Tibial nerve (tissue), 4 donors: ENCODE measurements at places on chromosomes 3 and 15.

DNA sequence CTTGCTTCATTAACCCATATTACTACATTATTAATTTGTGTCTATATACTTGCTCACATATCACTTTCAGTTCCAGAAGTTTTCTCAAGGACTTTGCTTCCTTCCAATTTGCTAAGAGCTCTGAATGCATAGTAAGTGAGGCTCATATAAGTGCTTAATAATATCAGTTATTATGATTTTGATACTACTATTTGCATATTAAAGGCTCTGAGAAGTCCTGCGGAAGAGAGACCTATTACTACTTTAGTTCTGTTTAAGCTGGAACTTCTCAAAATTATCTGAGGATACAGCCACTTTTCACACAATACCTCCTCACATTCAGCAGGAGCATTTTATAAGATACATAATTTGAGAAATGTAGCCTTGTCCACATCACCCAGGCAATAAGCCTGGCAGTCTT lies 81.6 kb downstream of the GJD2 start:
- DNase-seq, result no peak

GRCh38 chr3:148315756-148316155 lies 381.9 kb upstream of the AGTR1 start:
- DNase-seq, result no peak

DNA sequence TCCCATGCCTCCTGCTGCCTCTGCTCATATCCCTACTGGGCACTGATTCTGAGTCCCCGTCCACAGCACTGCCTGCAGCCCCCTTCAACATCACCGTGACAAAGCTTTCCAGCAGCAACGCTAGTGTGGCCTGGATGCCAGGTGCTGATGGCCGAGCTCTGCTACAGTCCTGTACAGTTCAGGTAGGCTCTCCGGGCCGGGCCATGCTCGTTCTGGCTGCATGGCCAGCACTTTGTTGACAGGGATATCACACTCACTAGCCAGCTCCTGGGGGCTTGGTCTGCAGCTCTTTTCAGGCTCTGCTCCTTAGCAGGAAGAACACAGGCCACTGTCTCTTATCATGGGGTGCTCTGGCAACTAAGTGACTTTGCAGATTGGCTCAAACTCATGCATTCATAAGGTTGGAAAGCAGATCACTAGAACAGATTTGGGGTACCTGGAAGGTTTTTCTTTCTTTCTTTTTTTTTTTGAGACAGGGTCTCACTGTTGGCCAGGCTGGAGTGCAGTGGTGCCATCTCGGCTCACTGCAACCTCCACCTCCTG lies 6.0 kb downstream of the TYRO3 start:
- no peak for DNase-seq

- peak; percentile 44 for DNase-seq
These were observed at the start of gene SPRED1 for GRCh38 chr15:38252481-38253350. Gene SPRED1 (plus strand): TSS chr15:38252836. CDS start chr15:38253186, 350 bp downstream.

DNA sequence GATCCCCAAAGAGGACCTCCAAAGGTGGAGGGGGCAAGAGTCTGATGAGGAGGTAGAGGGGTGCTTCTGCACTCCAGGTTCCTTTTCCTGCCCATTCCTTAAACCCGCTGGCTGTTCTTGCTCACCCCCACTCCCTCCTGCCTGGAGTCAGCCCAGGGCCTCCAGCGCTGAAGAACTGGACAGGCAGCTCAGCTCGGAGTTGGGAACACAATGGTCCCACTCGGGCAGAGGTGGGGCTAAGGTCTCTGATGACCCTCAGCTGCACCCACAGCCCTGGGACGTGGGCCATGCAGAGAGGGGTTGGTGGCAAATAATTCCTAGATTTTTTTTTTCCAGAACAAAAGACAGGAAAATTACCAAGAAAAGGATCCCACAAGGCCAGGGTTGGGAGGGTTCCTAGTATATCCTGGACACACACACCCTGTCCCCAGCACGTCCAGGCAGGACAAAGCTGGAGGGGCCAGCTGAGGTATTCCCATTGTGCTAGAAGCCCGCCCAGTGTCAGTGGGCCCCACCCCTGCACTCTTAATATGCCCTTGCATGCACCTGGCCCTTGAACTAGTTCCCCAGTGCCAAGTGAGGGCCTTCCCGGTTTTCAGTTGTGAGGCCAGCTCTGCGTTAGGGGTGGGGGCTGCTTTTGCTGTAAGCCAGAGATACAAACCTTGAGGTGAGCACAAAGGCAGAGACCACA lies 22.1 kb upstream of the IP6K2 start:
- DNase-seq, result no peak
